Activated gamma-delta T cell treated with Interleukin-2 at 50 U/mL for 16 hours (primary cell): ENCODE measurements at places on chromosomes 1 and 21.

GRCh38 chr1:109252893-109253802, 3.8 kb downstream of the CELSR2 start:
- no peak for DNase-seq

- no peak for DNase-seq
These were observed 51.6 kb downstream of the OBSCN start for GRCh38 chr1:228259368-228259894.

DNA sequence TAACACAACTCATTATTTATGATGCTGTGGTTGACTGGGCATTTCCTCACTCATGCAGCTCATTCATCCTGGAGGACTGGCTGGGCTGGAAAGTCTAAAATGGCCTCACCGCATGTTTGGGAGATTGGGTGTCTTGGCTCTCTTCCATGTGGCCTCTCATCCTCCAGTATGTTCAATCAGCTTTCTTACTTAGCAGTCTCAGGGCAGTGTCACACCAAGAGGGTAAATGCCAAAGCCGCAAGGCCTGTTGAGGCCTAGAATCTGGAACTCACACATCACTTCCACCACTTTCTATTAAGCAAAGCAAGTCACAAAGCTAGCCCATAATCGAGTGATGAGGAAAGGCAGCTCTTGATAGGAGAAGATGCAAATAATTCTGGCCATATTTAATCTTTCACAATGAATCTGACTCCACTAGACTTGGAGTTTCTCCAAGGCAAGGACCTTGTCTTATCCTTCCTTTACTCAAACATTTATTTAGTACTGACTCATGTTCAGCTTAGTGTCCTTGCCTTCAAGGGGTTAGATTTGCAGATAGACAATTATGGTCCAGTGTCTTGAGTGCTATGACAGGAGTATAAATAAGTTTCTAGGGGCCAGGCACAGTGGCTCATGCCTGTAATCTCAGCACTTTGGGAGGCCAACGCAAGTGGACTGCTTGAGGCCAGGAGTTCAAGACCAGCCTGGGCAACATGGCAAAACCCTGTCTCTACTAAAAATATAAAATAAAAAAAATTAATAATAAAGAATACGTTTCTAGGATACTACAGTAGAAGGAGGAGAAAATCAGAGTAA, 45.1 kb downstream of the TMEM53 start:
- no peak for DNase-seq

GRCh38 chr1:12669529-12670068, 25.7 kb downstream of the AADACL4 start:
- no peak for DNase-seq

DNA sequence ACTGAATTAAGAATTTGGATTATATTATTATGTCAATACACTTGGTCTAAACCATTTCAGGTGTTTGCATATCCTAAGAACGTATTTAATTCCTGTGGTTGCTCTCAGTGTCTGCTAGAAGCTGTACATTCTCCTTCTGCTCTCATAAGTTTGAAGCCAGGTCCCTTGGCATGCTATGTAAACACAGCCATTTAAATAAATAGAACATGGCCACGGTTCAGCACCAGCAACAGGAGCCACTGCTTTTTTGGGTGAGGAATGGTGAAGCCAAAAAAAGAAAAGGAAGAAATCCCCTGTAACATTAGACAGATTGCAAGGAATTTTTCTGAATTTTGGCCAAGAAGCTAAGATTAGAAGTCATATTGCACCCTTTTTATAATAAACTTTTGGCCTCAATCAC, 19.1 kb downstream of the CCN1 start:
- DNase-seq = no peak

GRCh38 chr1:21963477-21964217, 13.2 kb upstream of the CELA3B start:
- peak; percentile 81 for DNase-seq

DNA sequence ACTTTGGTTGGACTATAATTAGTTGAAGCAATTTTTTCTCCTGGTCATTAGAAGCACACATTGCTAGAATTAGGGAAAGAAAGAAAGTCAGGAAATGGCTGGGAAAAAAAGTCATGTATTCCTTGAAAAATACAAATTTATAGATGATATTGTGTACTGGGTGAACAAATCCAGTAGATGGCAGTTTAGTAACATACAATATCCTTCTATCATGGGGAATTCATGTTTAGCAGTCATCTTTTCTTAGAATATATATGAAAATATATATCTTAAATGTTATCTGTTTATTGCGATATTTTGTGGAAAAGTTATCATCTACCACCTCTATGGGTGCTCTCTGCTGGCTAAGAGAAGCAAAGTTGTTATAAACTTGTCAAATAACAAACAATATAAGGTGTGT, 13.1 kb upstream of the ZRANB2 start:
- no peak for DNase-seq

- DNase-seq = no peak
These were observed 159.9 kb downstream of the CENPF start for GRCh38 chr1:214762902-214763301.

- DNase-seq = no peak
These were observed 2.5 kb upstream of the PCBP3 start for GRCh38 chr21:45640888-45641479.

DNA sequence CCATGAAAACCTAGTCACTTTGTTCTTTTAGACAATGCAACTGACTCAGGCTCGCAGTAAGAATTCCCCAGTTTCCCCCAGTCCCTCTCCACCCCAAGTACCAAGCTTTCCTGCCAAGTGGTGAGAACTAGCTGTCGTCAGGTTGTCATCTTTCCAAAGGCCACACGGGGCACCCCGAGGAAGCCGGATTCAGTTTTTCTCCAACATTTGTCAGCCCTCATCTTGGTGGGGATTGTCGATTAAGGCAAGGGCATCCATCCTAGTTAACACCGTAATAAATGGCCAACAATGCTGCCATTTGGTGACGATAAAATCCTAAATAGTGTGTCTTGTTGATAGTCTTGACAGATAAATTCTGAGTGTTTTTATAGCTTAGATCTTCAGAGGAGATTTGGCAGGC, 55.9 kb upstream of the PROX1 start:
- DNase-seq = no peak

- DNase-seq = no peak
These were observed 383 bp upstream of the PRRX1 start for GRCh38 chr1:170663404-170664092.

- no peak for DNase-seq
These were observed 23.6 kb upstream of the KIRREL1 start for GRCh38 chr1:157969697-157970485.

- DNase-seq = no peak
These were observed 88.6 kb downstream of the ADAMTS1 start for GRCh38 chr21:26756491-26757159.

DNA sequence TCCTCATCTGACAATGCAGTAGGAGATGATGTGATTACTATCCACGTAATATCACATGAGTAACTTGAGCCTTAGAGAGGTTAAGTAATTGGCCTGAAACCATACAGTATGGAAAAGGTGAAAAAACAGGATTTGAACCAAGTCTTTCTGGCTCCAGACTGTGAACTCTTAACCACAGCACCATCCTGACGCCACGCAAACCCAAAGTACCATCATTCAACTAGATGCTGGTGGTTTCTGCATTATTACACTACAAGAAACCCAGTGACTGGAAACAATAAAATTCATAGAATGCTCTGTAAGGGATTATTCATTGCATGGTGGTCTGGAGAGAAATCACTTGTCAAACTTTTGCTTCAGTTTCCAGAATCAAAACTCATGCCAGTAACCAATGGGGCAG, 90.7 kb downstream of the MAB21L3 start:
- DNase-seq = no peak

DNA sequence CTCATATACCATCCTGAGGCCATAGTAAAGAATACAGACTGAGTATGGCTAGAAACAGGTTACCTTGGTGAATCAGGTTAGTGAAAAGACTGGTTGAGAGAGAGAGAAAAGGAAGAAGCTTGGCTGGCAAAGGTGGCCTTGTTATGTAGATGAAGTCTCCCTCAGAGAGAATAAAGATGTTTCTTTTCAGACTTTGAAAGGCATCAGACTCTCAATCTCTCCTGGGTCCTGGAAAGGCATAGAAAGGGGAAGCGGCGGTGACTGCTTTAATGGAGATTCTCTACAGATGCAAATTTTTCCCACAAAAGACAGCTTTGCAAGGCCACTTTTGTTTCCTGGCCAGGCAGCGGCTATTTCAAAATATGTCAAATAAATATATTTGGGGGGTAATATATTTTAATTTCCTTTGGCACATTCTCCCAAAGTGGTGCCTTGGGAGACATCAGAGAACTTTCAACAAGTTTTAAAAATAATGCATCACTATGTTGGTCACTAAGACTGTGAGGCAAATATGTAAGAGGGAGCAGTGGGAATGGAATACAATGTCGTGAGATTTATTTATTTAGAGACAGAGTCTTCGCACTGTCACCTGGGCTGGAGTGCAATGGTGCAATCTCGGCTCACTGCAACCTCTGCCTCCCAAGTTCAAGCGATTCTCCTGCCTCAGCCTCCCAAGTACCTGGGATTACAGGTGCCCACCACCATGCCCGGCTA, 46.1 kb downstream of the NPHS2 start:
- DNase-seq = no peak

DNA sequence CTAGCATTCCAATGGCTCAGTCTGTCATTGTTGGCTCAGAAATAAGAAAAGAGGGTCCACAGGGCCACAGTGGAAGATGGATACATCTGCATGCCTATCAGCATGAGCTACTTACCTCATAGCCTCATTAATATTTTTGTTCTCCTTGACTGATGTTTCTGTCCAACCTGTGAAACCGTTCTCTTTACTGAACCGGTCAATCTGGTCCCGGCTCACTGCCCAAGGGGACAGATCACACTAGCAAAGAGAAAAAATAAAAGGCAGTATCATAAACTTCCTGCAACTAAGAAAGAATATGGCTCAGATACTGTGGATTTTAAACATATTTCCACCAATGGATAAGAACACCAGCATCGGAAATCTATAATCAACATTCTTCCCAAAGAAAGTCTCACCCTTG, 4.7 kb downstream of the RAB29 start:
- DNase-seq = no peak

DNA sequence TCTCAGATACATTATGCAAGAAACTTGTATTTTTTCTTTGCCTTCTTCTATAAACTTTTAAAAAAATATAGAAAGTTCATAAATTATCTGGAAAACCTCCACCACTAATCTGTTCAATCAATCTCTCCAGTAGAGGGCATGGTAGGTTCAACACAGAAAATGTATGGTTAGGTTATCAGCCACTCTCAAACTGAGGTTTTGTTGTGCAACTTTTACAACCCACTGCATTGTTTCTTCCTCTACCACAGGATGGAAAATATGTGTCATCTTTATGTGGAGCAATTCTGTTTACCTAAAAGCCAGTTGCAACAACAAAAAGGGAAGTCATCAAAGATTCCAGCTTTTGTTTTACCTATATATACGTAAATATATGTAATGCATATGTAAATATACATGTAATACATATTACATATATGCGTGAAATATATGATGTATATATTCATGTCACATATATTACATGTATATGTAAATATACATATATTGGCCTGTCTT, 3.0 kb upstream of the RGS2 start:
- peak; percentile 20 for DNase-seq

DNA sequence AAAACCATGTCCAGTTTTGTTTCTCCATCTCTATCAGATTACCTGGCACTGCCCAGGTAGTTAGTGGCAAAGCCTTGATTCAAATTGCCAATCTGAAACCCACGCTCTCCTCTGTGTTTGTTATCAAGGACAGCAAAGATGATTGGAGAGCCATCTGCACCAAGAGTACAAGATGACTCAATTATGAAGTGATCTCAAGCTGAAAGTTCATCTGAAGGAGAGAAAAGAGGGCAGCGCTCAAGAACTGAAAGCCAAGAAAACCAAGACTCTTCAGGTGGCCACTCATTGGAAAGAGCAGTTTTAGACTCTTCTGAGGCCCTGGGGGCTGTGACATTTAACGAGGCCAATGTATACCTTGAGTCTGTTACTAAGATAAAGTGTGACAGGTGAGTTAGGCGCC, 13.8 kb downstream of the RXRG start:
- DNase-seq = no peak

- DNase-seq = peak; percentile 61
These were observed 521 bp upstream of the NADK start for GRCh38 chr1:1778663-1779319.

DNA sequence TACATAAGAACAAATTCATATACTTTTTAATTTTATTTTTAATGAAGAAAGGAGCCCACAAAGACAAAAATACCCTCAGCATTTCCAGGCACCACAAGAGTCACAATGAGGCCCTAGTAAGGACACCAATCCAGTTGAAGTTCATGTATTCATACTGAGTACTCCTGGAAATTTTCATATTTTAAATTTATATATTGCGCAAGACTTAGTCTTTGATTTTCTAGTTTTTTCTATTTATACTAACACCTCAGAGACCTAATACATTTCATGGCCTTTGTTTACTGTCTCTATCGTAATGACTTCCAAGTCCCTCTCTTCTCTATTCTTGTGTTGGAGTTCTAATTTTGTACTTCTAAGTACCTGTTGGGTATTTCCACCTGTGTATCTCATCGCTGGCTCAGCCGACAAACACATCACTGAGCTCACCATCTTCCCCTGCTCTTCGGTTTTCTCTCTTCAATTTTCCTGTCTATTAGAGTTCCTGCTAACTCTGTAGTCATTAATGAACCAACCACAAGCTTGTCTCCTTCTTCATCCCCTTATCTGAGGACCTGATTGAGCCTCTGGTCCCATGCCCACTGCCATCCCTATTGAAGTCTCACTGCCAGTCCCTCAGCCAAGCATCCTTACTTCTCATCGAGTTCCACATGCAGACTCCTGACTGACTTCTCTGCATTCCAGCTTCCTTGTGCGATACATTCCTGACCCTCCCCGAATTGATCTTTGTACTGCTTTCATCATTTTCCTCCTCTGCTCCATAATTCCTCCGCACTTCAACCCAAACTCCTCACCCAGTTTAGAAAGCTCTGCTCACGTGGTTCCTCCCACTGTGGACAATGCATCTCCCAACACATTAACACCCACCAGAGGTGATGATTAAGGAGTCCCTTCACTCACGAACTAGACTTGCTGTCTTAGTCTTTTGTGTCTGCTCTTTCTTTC, 17.3 kb upstream of the IRF2BP2 start:
- DNase-seq = no peak
